NCI-H1092 (cell line): ENCODE measurements at places on chromosomes 12 and 14.

- DNase-seq: no peak
These were observed 698.8 kb upstream of the LMO3 start for GRCh38 chr12:17304503-17305347.

DNA sequence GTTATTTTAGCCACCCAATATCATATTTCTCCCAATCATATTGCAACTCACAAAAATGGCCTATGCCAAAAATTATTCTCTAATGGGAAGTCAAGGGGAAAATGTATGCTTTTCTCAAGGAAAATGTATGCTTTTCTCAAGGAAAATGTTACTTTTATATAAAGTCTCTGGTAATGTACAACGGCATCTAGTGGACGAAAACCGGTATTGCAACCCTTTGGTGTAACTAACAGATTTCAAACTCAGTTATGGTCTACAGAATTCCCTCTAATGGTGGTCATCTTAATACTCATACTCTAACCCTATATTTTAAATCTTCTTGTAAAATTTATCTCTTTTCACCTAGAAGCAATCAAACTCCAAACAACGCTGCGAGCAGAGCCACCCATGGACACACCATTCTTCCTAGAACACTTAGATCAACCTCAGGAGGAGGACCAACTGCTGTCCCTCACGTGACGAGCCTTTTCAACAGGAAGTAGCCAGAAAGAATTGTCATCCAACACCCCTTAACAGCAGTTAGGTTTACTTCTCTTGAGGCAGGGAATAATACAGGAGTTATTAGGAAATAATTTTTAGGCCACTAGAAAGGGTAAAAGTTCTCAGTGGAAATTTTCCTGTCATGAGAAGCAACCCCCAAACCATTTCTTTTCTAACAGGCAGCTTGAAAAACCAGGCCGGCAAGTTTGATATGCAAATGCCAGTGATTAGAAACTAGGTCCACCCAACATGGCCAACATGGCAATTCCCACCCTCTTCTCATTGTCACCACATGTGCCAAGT is 20.1 kb downstream of the APOBEC1 start:
- no peak for DNase-seq

DNA sequence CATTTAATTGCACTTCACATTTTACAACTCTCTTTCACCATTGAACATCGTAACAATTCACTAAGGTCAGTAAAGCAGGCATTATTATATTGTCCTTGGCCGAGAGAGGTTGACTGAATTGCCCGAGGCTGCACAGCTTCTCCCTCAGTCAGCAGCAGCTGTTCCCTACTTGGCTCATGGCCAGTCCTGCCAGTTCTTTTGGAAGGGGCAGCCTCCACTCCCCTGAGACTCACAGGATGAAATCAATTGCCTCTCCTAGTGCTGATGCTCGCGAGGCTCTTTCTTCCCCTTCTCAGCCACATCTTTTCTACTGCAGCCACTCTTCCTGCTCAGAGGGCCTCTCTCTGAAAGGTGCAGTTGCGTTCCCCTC is 79.9 kb upstream of the KCNA1 start:
- peak; percentile 68 for DNase-seq

DNA sequence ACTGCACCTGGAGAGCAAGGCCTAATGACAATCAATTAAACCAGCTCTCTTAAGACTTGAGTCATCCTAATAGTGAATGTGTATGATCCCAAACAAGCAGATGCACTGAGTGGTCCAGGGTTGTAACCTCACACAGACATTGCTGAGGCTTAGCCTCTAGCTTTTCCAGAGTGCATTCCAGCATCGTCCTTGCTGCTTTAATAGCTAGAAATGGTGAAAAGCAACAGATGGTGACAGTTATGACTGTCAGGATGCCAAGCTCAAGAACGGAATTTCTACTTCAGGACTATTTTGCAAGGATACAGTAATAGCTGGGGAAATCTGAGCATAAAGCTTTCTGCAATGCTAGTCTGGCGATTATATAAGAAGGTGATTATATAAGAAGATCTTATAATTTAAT is 34.6 kb downstream of the PTPRR start:
- DNase-seq: no peak

DNA sequence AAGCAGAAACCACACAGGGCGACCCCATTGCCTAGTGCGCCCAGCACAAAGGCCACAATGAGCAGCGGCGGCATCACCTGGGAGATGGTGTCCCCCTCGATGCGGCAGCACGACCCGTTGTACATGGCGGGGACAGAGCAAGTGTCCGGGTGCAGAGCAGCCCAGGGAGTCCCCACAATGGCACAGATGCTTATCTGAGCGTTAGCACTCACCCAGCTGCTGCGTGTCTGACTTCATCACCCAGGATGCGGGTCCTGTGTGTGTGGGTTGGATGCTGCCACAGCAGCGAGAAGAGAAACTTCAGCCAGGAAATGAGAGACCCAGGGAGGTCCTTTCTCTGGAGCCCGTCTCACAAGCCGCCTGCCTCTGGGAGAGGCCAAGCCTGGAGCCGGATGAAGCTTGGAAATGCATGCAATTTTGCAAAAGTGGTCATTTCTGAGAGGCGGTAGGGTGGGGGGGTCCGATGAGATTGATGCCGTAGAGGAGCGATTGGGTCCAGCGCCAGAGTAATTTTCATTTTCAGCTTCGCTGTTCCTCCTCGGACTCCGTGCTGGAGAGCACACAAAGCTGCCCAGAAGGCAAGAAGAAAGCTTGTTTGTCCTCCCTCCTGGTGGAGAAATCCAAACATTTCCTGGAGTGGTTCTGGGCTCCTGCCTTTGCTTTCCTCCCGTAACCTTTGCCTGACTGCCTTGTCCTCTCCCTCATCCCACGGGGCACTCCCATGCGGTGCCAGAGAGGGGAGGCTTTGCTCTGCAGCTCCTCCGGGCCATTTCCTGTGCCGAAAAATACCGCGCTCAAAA is at the start of gene HCAR1:
TSS of gene HCAR1 (minus strand) at position 630 of the 800 bp plus-strand sequence. CDS start at position 125, 505 bp downstream.
- no peak for DNase-seq

- DNase-seq: no peak
These were observed 704 bp downstream of the SDR39U1 start for GRCh38 chr14:24441904-24442239.

DNA sequence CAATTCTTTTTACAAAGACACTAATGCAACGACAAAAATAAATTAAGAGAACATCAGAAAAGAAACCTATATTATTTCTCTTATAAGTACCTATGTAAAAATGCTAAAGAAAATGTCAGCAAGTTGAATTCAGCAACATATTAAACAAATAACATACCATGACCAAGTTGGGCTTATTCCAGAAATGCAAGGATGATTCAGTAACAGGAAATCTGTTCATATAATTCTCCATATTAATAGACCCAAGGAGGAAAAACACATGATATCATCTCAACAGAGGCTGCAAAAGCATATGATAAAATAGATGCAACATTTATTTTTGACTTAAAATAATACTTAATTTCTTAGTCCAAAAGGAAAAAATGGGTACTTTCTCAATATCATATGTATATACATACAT is 25.1 kb upstream of the GPHB5 start:
- DNase-seq: no peak

DNA sequence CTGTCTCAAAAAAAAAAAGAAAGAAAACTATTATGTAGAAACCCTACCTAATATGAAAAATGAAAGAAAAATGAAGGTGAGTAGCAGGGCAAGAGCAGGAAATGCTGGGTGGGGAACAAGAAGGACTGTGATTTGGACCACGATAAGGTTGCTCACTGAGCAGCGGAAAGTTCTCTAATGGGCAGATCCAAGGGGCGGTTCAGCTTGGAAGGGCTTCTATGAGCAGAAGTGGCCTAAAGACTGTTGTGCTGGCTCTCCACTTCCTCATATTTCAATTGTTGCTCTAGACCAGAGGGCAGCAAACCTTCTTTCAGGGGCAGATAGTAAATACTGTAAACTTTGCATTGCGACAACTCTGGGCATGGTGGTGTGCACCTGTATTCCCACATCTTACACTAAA is 16.3 kb upstream of the NFYB start:
- no peak for DNase-seq
